ENCODE measurements at places on chromosomes 1 and 21. TPM values are rescaled to one million over a fixed set of nuclear protein-coding genes. Genes with fewer than 3 reads are reported as not detected.

- no peak for DNase-seq
These were observed 546.4 kb downstream of the OMA1 start for GRCh38 chr1:58000116-58000515.

- DNase-seq = no peak
These were observed 895.6 kb downstream of the TTLL7 start for GRCh38 chr1:83103341-83103740.

DNA sequence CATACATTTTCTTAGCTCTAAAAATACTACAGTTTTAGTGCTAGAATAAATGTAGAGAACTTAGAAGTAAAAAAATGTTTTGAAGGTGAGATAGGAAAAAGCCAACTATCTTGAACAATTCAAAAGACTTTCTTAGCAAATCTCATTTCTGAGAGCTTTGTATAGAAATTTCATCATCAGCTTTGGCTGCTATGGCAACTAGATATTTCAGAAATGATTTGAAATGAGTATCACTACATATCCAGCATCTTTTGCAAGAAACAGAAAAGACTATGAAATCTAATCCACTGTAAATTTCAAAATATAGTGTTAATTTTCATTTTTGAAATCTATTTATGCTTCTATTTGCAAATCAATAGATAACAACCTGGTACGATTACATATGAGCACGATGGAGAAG is 57.7 kb downstream of the RGS7 start:
- DNase-seq = no peak

GRCh38 chr21:46554431-46555224 is 50.3 kb downstream of the S100B start:
- no peak for DNase-seq

DNA sequence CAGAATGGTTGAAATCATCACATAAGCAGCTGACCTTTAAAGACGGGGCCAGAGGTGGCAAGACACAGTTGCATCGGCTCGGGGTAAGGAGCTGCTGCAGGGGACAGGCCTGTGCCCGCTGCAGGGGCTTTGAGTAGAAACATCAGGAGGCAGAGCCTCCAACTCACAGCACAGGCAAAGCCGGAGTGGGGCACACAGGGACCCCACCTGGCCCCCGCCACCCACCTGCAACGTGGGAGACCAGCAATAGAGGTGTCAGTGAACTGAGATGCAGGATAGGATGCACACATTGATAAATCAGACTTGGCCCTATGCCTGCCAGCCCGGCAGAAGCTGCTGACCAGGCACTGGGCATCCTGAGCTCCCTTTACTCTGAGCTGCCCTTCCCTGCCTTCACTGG is 257.2 kb downstream of the NPHP4 start:
- DNase-seq = no peak

- DNase-seq = no peak
These were observed 35.0 kb upstream of the AGO1 start for GRCh38 chr1:35847935-35848565.

DNA sequence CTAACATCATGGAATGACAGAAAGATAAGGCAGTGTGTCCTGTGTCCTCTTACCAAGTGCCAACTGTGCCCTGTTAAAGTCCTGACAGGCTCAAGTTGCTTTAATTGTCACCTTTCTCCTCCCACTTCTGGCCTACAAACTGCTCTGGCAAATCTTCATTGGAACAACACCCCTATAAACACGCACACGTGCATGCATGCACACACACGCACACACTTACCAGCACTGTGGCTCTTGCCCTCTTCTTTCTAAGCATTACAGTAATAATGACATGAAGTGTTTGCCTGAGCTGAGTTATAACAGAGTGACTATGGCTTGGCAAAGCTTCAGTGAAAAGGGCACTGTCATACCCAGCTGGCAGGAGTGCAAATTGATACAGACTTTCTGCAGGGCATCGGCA is 82.3 kb upstream of the SYT6 start:
- DNase-seq = no peak

DNA sequence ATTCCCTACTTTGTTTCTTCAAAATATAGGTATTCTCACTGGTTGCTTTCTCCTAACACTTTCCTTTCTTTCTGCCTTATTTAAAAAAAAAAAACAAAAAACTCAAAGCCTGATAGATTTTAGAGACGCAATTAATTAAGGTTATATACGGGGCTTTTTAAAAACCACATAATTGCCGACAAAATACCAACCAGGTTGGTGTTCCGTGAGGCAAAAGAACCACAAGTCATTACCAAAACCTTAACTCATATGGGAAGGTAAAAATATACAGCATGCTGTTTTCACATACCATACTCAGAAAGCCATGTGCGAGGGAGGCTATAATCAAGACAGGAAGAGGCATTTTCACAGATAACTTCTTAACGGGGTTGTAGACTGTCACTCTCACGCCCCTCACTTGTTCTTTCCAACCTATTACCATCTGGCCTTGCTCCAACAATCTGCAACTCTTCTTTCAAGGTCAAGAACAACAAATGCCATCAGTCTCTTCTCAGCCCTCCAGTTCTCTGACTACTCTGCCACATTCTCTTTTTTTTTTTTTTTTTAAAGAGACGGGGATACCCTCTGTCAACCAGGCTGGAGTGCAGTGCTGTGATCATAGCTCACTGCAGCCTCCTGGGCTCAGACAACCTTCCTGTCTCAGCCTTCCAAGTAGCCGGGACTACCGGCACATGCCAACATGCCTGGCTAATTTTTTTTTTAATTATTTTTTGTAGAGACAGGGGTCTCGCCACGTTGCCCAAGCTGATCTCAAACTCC is 102.6 kb downstream of the APP start:
- DNase-seq = peak; percentile 16

- DNase-seq = peak; percentile 97
These were observed 203.0 kb downstream of the TOMM20 start for GRCh38 chr1:234925440-234926263.

- no peak for DNase-seq
These were observed 1138.0 kb upstream of the TMPRSS15 start for GRCh38 chr21:19541602-19542001.

PTAFR gene
- 0.12 TPM for total RNA-seq

GRCh38 chr1:32817815-32818786 is 648 bp downstream of the S100PBP start:
- DNase-seq = peak; percentile 83

- DNase-seq = no peak
These were observed 83.0 kb downstream of the GRIK3 start for GRCh38 chr1:36951292-36951750.

GRCh38 chr1:57089855-57090254 is 124.0 kb upstream of the C8B start:
- DNase-seq = no peak

HSPA6 gene
- total RNA-seq = not detected

- DNase-seq = no peak
These were observed 1.5 kb downstream of the QSOX1 start for GRCh38 chr1:180156201-180156600.

DNA sequence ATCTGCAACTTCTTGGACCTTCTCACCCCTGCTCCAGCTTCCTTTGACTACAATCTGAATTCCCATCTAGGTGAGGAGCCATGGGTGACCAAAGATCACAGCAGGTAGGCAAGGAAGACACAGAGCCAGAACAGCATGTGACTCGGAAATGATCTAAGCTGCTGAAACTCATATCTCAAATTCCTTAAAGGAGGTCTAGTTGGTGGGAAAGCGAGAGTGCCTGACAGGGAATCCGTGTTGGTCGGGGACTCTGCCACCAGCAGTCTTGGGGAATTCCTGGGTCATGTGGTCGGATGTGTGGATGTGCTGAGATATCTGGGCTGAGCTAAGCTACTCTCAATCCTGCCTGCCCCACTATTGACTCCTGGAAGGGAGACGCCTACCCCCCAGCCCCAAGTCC is 3.2 kb upstream of the NUAK2 start:
- peak; percentile 61 for DNase-seq

DNA sequence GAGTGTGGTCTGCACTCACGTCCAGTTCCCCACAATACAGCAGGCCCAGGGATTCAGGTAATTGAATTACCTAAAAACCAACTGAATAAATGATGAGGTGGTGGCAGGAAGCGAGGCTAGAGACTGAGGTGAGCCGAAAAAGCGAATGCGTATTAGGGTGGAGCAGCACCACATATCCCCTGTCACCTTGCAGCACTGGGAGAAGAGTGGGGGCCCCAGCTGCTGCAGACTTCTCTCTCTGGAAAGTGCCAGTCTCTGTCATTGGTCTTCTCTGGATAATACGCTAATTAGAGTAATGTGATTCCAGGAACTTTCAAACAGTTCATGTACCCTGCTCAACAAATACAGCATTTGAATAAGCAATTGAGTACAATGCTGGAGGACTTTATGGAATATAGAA is 199.0 kb downstream of the RPS6KC1 start:
- DNase-seq = no peak

ANXA9 gene
- total RNA-seq = not detected

GRCh38 chr1:84010136-84010535 is 11.2 kb upstream of the TTLL7 start:
- no peak for DNase-seq

GRCh38 chr1:78126506-78126905 is 80.7 kb downstream of the GIPC2 start:
- no peak for DNase-seq

DNA sequence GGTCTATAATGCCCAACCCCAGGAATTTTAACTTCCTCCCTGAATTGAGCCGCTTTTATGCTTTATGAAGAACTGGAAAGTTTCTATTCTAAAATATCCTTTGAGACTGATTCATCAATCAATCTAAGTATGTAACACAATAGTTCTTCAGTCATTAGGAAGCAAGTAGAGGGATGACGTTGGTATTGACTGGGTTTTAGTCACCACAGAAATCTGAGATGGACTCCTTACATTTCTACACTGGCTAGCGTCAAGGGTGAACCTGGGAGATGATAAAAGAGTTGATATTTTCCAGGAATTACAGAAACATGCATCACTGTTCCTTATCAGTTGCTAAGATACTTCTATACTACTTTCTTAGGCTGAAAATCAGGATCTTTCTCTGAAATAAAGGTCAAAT is 308.0 kb downstream of the HMCN1 start:
- no peak for DNase-seq

OR2T29 gene
- total RNA-seq = not detected

DNA sequence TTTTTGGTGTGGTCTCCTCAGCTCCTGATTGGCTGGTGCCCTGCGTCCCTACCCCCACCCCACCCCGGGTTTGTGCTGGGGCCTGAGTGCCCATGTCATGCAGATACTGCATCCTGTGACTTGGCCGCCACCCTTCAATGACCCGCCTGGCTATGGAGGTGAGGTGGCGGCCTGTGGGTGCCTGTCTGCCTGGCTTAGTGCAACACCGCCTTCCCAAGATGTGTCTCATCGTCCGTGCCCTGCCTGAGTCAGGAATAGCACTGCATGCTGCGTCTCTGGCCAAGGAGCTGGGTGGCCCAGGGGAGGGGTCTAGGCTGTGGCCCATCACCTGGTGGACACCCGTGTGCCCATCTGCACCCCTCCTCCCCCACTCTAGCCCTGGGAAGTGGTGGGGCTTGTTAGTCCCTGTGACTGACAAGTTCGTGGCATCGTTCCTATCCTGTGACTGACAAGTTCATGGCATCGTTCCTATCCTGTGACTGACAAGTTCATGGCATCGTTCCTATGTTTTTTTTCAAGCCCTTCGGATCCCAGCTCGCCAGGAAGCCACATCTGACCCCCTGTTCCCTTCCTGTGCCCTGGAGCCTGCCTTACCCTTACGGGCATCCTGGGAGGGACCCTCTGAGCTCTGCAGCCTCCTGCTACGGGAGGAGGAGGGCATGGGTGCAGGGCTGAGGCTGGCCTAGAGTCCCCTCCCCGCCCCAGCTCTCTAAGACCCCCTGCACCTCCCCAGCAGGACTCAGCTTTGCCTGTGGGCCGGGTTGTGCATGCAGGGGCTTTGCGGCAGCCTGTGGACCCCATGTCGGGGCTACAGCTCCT is 7.5 kb downstream of the SLX9 start:
- DNase-seq = no peak

DNA sequence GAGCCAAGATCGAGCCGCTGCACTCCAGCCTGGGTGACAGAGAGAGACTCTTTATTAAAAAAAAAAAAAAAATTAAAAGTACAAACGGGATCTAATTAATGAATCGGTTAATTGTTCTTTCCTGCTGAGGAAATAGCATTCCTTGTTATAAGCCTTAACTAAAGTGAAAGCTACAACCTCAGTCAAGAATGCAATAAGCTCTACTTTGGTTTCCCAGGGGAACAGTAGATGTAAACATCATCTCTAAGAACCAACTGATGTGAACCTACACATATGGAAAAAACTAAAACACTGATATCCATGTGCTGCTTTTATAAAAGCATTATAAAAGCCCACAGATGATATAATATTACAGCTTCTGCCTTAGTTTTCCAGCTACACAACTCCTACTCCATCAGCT is 41.9 kb downstream of the LPGAT1 start:
- no peak for DNase-seq

DNA sequence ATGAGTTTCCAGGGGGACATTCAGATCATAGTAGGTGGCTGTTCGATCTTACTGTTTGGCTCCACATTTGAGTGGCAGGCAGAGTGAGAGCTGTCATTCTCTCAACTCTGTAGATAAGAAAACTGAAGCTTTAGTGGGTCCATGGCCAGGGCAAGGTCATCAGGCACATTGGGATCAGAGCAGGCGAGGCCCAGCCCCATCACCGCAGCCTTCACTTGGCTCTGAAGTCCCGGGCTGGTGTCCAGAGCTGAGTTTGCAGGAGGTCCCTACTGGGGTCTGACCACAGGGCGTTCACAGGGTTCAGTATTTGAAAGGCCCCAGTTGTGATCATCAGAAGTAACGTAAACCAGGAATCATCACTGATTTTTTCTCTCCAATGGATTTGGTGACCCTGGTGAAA is 76.7 kb downstream of the OBSCN start:
- no peak for DNase-seq

DNA sequence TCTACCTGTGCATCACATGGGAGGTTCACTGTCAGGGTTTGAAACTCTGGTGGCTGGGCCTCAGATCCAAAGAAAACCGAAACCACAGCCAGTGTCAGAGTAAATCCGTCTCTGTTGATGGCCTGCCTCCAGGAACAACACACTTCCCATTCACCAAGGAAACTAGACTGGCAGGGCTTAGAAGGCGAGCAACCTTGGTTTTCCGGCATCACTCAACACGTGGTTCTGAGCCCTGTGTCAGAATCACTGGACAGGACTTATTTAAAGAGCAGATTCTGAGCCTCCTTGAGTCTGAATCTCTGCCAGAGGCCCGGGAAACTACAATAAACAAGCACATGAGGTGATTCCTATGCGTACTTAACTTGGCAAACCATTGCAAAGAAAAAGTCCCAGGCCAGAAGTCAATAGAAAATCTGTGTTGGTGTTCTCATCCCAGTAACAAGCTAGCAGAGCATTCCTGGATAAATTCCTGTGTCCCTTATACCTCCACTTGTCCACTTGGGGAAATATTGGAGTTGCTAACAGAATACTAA is 70.0 kb downstream of the KCTD3 start:
- peak; percentile 31 for DNase-seq

DNA sequence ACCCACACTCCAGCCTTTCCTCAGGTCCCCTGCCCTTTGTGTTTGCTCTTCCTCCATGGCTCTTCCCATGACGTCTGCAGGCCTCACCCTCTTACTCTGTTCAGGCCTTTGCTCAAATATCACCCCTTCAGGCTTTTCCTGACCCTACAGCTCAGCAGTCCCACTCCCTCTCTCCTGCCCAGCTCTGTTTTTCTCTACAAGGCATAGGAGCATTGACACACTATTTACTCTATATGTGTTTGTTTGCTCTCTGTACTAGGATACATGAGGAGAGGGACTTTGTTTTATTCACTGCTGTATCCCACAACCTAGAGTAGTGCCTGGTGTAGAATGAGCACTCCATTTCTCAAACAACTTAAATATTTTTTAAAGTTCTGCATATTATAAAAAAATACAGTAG is 107.4 kb upstream of the COA6 start:
- no peak for DNase-seq

RYR2 gene
- under 0.01 TPM for total RNA-seq
